ENCODE measurements at places on chromosomes 1 and 21.

GRCh38 chr1:201678264-201679101 lies 139.6 kb downstream of the NAV1 start:
- no peak for DNase-seq
- no peaks in the 10 kb centered on the region for H3K27me3 ChIP-seq
- no peak overlapping the region for H3K27ac ChIP-seq

- no peak overlapping the region for H3K27ac ChIP-seq
- no peaks in the 10 kb centered on the region for H3K27me3 ChIP-seq
- H3K4me3 ChIP-seq, result no peak overlapping the region
- peaks cover 16% of the 10 kb centered on the region for H3K4me1 ChIP-seq
- no peaks in the 10 kb centered on the region for H3K36me3 ChIP-seq
Measured at GRCh38 chr1:116504308-116505156, 66.3 kb downstream of the CD58 start.

- H3K27me3 ChIP-seq, result no peaks in the 10 kb centered on the region
- no peaks in the 10 kb centered on the region for H3K36me3 ChIP-seq
- H3K4me1 ChIP-seq, result peaks cover 3% of the 10 kb centered on the region
- H3K4me3 ChIP-seq, result no peak overlapping the region
- no peak overlapping the region for H3K27ac ChIP-seq
Measured at GRCh38 chr1:207396168-207396746, 57.9 kb upstream of the CR2 start.

DNA sequence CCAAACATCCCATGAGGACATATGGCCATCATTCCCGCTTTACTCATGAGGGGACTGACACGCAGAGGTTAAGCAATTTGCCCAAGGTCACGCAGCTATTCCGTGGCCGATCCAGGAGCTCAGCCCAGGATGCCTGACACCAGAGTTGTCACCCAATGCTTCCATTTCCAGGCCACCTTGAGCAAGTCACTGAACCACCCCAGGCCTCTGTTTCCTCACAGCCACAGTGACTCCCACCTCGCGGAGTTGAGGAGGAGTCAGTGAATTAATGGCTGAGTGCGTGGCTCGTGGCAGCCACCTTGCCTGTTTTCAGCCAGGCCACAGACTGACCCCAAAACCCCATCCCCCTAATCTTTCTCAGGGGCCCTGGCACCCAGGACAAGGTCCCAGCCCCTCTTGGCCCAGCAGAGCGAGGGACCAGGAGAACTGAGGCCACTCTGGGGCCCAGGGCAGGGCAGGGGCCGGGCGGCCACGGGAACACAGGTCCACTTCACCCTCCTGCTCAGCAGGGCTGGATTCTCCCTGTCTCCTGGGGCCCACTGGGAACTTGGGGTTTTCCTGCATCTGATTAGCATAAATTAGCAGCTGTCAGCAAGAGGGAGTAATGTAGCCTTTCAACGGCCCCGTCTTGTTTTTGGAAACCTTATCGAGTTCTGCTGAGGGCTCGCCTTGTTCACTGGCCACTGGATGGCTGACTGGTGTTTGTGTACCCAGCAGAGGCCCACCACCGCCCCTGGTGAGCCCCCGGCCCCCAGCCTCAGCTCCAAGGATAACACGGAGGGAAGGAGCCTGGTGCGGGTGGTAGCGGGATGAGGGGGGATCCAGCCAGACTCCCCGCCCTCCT lies 19.7 kb upstream of the LAPTM5 start:
- no peak overlapping the region for H3K27ac ChIP-seq
- H3K4me3 ChIP-seq, result no peak overlapping the region
- no peaks in the 10 kb centered on the region for H3K36me3 ChIP-seq
- DNase-seq, result no peak

DNA sequence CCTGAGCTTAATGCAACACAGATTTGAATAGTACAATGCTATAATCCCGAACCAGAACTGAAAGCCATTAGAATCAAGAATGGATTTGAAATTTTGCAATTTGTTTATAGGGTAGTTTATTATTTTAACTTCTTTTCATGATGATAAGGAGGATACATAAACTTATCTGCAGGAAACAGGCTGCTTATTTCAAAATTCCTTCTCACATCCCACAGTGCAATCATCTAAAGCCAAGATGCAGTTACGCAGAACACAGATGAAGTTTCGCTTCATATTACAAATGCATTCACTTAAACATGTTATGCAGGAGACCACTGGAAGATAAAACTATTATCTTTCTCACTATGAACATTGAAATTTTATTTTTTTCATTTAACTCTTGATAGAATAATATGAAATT lies 1019.6 kb downstream of the PLA2G4A start:
- H3K36me3 ChIP-seq, result no peaks in the 10 kb centered on the region
- no peak overlapping the region for H3K4me3 ChIP-seq
- no peak for DNase-seq

All from fibroblast of lung (primary cell).